CD4-positive, alpha-beta T cell treated with Interleukin-10 for 1 hour (primary cell): ENCODE measurements at places on chromosomes 6 and 20.

- no peak for DNase-seq
Observed at GRCh38 chr20:52019313-52019712, 172.3 kb downstream of the ZFP64 start.

DNA sequence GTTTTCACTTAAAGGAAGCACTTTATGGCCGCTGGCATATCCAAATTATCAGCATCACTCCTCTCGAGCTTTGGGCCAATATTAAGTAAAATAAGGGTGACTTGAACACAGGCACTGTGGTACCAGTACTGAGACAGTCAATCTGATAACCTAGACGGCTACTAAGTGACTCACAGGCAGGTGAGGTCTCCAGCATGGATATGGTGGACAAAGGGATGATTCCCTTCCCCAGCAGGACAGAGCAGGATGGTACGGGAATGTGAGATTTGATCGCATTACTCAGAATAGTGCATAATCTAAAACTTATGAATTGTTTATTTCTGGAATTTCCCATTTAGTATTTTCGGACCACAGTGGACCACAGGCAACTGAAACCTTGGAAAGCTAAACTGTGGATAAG, 55.7 kb downstream of the TNFRSF21 start:
- DNase-seq: no peak

DNA sequence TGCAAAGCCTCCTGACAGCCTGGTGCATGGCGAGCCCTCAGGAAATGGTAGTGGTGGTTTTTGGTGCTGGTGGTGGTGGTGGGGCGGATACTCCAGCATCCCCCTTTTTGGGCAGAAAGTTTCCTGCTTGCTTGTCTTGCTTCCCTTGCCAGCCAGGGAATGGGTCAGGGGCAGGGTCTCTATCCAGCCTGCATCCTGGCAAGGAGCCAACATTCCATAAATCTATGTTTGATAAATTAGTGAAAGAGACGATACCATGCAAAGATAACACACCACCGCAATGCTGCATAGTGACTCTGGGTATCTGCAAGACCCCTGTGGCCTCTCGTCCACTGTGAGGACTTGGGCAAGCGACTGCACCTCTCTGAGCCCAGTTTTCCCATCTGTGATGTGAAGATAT, 246.2 kb downstream of the LRFN2 start:
- DNase-seq: no peak

DNA sequence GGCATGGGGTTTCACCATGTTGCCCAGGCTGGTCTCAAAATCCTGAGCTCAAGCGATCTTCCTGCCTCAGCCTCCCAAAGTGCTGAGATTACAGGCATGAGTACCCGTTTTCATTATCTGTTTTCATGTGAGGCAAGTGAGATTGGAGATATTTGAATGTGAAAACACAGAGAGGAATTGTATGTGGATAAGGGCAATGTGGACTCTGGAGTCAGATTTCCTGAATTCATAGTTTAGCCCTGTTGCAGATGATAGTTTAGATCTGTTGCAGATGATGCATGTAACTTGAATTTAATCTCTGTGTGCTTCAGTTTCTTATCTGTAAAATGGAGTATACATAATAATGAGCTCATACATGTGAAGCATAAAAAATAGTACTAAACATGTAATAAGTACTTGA, 3.7 kb downstream of the SMPDL3A start:
- DNase-seq: no peak

DNA sequence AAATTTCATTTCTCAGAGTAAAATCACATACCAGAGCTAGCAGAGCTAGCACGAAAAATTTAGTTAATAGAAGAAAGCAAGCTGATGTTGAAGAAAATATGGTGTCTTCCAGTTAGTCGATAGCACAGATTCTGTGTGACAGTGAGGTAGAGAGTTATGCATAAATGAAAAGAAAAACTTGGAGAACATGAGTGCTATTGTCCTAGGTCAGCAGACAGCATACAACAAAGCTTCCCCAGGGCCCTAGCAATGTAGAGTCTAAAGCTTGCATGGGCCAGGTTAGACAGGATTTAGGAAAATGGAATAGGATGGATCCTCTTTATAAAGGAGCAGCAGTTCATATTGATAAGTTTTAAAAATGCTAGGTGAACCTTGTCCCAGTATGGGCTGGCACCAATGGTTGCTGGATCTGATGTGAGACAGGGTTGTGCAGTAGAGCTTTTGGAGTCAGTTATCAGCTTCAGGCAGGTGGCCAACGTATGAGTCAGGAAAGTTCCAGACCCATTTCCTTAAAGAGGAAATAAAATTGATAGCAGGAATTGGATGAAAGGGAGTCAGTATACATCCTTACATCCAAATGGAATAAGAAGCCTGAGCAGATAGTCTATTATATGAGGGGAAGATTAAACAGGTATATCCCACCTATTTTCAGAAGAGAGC, 277.2 kb downstream of the FRK start:
- no peak for DNase-seq

DNA sequence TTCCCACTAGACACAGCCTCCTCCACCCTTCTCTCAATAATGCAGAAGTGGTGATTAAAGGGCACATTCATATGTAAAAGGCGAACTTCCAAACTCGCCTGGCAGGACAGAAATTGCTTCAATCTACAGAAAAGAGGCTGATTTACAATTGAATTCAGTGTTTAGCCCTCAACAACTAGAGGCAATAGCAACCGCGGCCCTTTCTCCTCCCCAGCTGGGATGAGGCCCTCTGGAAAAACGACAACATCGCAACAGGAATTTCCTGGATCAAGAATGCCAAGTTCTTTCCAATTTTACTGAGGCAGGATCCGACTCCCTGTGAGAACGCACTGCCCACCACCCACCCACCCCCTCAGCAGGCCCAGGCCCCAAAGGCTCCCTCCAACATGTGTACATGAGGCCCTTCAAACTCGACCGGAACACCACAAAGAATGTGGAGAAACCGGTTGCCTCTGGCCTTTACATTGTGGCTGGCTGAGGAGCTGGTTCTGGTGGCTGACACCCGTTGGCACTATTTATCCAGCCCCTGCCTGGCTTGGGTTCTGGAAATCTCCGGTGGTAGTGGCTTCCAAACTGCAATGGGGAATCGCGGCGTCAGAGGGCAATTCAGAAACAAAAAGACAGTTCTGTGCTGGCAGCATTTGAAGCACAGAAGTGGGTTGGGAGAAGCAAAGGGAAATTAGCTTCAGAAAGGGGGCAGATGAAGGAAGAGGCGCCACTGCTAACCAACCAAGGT, 36.8 kb downstream of the ZMYND8 start:
- no peak for DNase-seq

- no peak for DNase-seq
Observed at GRCh38 chr6:31040801-31041200, 30.5 kb downstream of the MUC22 start.

- DNase-seq: peak; percentile 83
Observed at GRCh38 chr6:27894839-27895762, 17.1 kb downstream of the OR2B2 start.

- no peak for DNase-seq
Observed at GRCh38 chr6:40881501-40881900, 157.5 kb downstream of the UNC5CL start.

DNA sequence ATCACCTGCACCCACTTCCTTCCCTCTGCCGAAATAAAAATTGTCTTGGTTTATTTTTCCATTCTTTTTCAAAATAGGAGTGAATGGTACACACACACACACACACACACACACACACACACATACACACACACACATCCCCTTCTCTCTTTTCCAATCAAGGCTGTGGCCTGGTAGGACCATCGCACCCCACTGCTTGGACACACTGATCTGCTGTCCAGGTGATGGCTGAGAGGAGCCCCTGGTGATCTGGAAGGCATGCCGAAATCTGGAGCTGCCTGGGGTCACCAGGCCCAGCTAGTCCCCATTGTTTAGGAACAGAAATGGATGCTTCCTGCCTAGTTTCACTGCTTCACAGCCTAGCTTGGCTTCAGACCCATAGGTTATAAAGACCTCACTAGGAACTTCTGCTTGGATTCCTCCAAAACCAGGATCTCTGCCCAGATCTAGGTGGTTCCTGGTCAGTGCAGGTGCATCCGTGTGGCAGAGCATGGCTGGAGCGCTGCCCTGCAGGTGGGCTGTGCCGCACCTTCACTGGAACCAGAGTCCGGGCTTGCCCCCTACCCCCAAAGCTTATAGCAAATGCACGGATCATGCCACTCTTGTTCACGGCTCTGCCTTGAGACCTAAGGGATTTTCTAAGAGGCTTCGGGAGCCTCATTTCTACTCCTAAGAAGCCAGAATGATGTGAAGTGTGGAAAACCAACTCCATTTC, 42.9 kb upstream of the DACT2 start:
- DNase-seq: no peak

GRCh38 chr20:36308986-36309385, 2.8 kb downstream of the DLGAP4 start:
- DNase-seq: no peak

- no peak for DNase-seq
Observed at GRCh38 chr6:128063850-128064539, 163.1 kb upstream of the THEMIS start.

DNA sequence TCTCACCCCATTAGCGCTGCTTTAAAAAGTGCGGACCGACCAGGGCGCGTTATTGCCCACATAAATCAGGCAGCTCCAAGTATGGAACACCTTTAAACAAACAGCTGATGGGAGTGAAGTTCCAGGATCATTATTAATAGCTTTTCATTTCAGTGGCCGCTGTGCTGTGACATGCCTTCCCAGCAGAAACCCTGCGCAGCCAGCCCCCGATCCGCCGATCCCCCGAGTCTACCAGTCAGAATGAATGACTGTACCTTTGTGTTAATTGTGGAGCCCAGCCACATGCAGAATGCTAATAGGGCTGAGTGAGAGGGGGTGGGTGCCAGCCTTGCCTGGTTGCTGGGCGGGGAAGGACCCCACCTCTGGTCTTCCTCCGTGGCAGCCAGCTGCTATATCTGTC, 21.9 kb downstream of the CDH22 start:
- DNase-seq: no peak

DNA sequence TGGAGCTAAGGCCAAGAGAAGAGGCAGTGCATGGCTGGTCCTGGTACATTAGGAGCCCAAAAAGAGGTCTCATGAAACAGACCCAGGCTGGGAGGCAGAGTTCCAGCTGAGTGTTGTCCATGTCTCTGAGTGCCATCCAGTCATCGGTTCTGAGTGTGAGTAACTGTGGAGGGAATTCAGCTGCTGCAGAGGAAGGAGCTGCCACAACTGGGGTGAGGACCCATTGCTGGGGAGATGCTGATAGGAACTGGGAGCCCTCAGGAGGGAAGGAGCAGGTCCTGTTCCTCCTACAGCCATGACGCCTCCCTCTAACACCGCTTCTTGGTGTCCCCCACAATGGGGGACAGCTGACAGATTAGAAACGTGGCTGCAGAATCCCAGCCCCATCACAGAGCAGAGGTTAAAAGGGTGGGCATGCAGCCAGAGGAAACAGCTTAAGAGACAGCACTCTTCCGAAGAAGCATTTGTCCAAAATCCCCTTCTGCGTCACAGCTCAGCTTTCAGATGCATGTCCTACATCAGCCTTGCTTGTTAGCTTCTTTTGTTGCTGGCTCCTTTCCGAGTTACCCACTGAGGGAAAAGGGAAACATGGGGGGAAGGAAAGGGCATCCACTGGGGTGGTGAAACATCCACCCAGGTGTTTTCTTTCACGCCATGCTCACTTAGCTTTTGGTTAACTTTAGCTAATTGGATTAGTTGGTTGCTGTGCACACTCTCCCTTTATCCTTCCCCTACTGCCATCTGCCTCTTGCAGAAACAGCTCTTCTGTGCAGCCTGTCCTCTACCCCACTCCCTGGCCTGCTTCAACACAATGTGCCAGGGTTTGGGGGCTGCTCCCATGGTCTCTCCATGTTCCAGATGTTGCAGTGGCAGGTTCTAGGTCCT, 239.2 kb downstream of the SYNDIG1 start:
- DNase-seq: no peak

- no peak for DNase-seq
Observed at GRCh38 chr20:56316051-56316450, 42.7 kb upstream of the FAM210B start.

GRCh38 chr20:9508240-9508661, 6.1 kb upstream of the LAMP5 start:
- DNase-seq: no peak

DNA sequence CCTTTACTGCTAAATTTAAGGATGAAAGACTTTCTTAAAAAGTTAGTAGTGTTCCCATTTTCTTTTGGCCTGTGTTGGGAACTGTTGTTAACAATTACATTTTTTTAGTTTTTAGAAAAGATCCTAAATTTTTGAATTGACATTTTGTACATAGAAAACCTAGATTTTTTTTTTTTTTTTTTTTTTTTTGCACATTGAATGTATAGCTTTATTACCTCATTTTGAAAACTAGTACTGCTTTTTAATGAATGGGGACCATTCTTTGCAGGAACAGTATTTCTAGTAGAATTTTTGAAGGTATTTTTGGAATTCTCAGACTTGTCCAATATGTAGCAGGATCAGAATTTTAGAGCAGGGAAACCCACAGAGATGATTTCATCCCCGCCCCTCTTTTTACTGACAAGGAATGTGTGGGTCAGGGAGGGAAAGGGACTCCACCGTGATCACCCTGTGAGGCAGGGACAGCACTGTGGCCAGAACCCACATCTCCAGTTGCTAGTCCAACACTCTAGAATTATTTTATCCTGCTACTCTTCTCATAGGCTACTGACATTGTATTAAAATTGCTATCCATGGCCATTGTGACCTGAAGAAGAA, 154.4 kb upstream of the SUPT3H start:
- DNase-seq: no peak

- no peak for DNase-seq
Observed at GRCh38 chr20:34581341-34582184, 23.0 kb downstream of the MAP1LC3A start.

DNA sequence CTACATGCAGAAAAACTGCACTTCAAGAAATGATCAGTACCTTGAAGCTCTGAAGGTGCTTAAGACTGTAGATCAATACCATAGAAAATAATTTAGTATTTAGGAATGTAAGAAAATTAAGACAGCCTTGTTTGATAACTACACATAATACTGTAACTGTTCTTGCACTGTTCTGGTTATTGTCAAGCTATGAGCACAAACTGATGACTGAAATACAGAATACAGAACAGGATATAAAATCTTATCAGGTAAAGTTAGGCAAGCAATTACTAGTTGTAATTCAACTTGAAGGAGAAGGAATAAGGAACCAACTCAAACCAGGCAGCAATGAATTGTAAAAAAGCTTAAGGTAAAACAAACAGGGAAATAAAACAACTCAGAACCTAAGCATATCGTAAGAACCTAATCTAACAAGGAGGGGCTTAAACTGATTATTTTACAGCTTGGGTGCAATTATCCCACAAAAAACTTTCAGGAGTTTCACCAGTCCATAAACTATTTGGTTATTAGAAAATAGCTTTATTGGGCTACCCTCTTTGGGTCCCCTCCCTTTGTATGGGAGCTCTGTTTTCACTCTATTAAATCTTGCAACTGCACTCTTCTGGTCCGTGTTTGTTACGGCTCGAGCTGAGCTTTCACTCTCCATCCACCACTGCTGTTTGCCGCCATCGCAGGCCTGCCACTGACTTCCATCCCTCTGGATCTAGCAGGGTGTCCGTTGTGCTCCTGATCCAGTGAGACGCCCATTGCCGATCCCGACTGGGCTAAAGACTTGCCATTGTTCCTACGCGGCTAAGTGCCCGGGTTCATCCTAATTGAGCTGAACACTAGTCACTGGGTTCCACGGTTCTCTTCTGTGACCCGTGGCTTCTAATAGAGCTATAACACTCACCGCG, 97.7 kb downstream of the ATG5 start:
- DNase-seq: no peak

GRCh38 chr6:157685596-157686280, 137.3 kb upstream of the SNX9 start:
- no peak for DNase-seq

- no peak for DNase-seq
Observed at GRCh38 chr6:52325695-52326471, 36.1 kb upstream of the PAQR8 start.

GRCh38 chr6:166623318-166623717, 3.7 kb downstream of the RPS6KA2 start:
- DNase-seq: no peak

GRCh38 chr6:11911538-11911937, 100.6 kb upstream of the HIVEP1 start:
- DNase-seq: no peak
